ENCODE measurements at places on chromosomes 1 and 21. TPM values are rescaled to one million over a fixed set of nuclear protein-coding genes. Genes with fewer than 3 reads are reported as not detected.

The SUSD4 gene
- total RNA-seq = 1.1 TPM

The FCRL5 gene
- total RNA-seq = not detected

The CD101 gene
- 1.8 TPM for total RNA-seq

The ZBTB8A gene
- total RNA-seq = 10.6 TPM

The ERG gene
- total RNA-seq = 0.78 TPM

The GRHL3 gene
- total RNA-seq = 61.2 TPM

The CNR2 gene
- total RNA-seq = not detected

The G0S2 gene
- 98.9 TPM for total RNA-seq

The INSRR gene
- not detected for total RNA-seq

The ATXN7L2 gene
- 2.1 TPM for total RNA-seq

The CENPF gene
- 0.85 TPM for total RNA-seq

The RGS16 gene
- total RNA-seq = 7.5 TPM

The LCE3D gene
- total RNA-seq = 35.9 TPM

The S100B gene
- not detected for total RNA-seq
